G401 (cell line): ENCODE measurements at places on chromosomes 12 and 14. TPM values are rescaled to one million over a fixed set of nuclear protein-coding genes. Genes with fewer than 3 reads are reported as not detected.

TEX52 gene
- total RNA-seq: not detected in 2 replicates

RHEBL1 gene
- 2.5 and 3.5 TPM in 2 replicates for total RNA-seq

GPR132 gene
- total RNA-seq: 0.43 TPM in 1 of 2 replicates, not detected in the other

HAL gene
- 0.06 TPM in 1 of 2 replicates, not detected in the other for total RNA-seq

SLC5A8 gene
- not detected in 2 replicates for total RNA-seq

KMT2D gene
- 13.8 and 18.6 TPM in 2 replicates for total RNA-seq

DHRS1 gene
- 3.8 and 11.4 TPM in 2 replicates for total RNA-seq

TMEM233 gene
- not detected in 2 replicates for total RNA-seq

PAWR gene
- total RNA-seq: 38.7 and 44.4 TPM in 2 replicates

ASPG gene
- total RNA-seq: not detected in 2 replicates

IL31 gene
- total RNA-seq: not detected in 2 replicates

NOS1 gene
- total RNA-seq: not detected in 2 replicates

GOLGA5 gene
- 11.2 and 22.8 TPM in 2 replicates for total RNA-seq

TPH2 gene
- not detected in 2 replicates for total RNA-seq

CIPC gene
- 30.5 and 32.2 TPM in 2 replicates for total RNA-seq

HOMEZ gene
- total RNA-seq: 17.5 and 25.9 TPM in 2 replicates

JPH4 gene
- not detected in 2 replicates for total RNA-seq

SMCO2 gene
- not detected in 2 replicates for total RNA-seq

PIWIL1 gene
- total RNA-seq: 0.74 and 2.6 TPM in 2 replicates

A2M gene
- not detected in 2 replicates for total RNA-seq

ACOT4 gene
- total RNA-seq: not detected in 2 replicates

TAS2R46 gene
- not detected in 2 replicates for total RNA-seq

VRTN gene
- total RNA-seq: 0.06 TPM in 1 of 2 replicates, not detected in the other

PPP1R1A gene
- total RNA-seq: not detected in 2 replicates

PRICKLE1 gene
- 7.4 and 17.9 TPM in 2 replicates for total RNA-seq

FIGNL2 gene
- total RNA-seq: 11.1 and 12.8 TPM in 2 replicates
